ENCODE measurements at places on chromosomes 5 and 9.
A peak's percentile ranks its signal among the peaks of the same experiment; 100 is the strongest.

DNA sequence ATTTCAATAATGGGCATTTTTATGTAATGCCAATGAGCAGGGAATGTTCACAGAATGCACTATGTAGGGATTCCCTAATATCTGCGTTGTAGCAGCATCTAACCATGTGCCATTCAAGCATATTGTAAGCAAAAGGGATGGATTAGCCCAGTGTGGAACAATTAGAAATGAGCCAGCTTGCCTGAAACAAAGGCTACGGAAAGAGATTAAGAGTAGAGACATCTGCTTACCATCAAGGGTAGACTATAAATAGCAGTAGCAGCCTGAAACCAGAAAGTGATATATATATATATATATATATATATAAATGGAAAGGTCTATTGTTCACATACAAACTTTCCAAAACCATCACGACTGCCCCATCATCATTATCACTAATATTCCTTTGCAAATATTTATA lies 31.9 kb upstream of the CEP120 start:
- no peak for DNase-seq

DNA sequence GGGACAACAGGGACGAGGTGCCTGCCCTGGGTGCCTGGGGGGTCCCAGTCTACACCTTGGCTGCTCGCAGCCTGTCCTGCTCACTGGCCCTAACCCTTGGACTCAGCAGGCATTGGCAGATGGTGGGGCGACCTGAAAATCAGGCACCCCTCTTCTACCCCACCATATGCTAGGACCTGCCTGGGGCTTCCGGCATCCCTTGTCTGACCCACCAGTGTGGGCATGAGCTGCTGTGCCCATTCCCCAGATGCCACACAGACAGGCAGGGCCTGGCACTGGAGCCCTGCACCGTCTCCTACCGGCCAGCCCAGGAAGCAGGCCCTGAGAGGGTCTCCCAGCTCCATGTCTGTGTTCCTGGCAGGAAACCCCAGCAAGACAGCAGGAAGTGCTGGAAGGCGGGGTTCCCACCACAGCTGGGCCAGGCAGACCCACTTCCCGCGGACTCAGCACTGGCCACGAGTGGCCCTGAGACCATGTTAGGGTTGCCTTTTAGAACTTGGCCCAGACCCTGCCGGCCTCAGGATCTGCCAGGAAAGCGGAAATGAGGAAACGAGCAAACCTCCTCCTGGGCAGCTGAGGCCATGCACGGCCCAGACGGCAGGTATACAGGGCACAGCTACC lies 3.1 kb downstream of the NINJ1 start:
- no peak for DNase-seq

DNA sequence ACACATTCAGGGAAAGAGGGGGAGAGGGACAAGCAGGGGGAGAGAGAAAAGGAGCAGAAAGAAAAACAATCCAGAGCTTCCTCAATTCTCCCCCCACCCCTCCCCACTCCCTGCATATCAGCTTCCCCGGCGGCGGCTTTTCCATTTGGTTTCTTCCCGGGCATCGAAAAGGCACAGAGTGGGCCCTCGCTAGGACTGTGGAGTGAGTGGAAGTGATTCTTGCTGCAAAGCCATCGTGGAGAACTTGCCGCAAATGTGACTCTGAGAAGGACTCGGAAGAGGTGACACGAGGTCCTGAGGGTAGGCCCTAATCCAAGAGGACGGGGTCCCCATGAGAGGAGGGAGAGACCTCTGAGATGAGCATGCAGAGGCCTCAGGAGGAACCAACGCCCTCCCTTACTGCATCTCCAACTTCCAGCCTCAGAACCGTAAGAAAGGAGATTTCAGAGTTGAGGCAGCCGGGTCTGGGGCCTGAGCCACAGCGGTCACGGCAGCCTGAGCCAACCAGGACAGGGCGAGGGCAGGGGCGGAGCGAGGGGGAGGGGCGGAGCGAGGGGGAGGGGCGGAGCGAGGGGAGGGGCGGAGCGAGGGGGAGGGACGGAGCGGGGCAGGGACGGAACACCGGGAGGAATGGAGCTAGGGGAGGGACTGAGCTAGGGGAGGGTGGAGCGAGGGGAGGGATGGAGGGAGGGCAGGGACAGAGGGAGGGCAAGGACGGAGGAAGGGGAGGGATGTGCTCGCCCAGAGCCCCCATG lies 21.2 kb upstream of the SARDH start:
- DNase-seq, result peak; percentile 20

GRCh38 chr5:145743396-145744061 lies 91.6 kb downstream of the PRELID2 start:
- DNase-seq, result no peak

DNA sequence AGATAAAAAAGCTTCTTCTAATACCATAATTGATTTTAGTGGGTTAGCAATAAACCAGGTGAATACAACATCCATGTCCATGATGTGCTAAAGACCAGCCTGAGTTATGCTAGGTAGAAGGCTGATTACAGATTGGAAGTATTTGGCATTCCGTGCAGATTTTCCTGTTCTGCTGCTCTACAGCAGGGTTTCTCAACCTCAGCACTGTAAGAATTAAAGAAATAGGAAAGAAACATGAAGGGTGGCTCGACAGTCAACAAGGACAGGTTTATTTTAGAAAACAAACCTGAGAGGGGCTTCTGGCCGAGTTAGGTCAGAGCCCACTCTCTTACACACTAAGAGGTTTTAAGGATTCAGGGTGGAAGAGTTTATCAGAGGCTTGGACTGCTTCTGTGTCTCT lies 42.3 kb downstream of the ZFAND5 start:
- DNase-seq, result no peak

DNA sequence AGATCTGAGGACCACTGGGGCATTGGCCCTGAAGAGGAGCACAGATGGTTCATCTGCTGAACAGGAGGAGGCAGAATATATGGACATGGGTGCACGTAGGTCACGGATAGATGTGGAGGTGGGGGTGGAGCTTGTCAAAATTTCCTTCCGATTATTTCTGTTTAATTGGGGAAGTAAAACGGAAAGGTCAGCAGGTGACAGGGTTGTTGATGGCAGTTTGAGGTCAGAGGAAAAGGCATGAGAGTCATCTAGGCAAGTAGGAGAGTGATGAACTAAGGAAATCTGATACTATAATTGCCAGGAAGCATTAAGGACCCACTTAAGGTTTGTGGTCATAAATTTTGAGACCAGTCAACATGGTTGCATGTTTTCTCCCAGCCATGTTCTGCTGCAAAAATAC lies 8.4 kb upstream of the FAM81B start:
- DNase-seq, result no peak

- DNase-seq, result no peak
Observed at GRCh38 chr9:125949703-125950460, 202.7 kb downstream of the PBX3 start.

GRCh38 chr5:175741556-175741955 lies 83.7 kb downstream of the HRH2 start:
- DNase-seq, result no peak

DNA sequence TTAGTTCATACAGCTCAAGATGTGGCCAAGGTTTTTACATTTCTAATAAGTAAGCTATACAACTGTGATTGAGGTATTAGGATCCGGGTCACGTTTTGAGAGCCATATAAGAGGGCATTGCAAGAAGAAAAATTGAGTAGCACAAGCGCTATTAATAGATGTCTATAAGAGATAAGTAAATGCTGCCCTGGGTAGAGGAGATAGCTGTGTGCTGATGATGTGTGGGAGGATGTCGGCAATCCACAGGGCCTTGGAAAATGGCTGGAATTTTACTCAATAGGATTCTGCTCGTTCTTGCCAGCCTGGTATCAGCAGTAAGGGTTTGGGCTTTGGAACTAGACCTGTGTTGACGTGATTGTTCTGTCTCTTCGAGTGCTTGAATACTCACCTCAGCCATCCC lies 41.6 kb downstream of the CSF1R start:
- no peak for DNase-seq

- no peak for DNase-seq
Observed at GRCh38 chr5:84273517-84273883, 111.2 kb downstream of the EDIL3 start.

DNA sequence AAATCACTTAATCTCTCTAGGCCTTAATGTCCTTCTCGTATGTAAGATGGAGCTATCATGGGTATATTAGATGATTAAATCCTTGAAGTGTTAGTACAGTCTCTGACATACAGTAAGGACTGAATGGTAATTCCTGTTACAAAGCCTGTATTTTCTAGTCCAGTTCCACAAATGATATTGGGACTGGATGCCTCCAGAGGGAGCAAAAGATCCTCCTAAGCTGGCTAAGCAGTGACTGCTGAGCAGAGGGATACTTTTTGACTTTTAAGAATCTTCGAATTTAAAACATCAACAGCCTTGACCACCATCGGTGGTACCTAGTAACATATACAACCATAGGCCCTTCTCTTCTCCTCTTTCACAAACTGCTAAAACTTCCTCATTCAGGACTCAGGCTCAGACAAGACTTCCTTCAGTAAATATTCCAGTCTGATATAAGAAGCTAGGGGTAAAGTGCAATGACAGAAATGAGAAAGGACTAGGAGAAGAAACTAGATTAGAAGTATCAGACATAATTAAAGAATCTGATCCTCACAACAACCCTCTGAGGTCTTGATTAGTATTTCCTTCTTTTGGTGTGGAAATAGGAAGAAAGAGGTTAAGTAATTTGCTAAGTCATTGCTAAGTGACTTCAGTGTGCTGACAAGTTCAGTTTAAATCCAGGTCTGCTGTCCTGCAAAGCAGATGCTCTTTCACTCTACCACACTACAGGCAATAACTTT lies 13.9 kb downstream of the PTAR1 start:
- DNase-seq, result no peak

GRCh38 chr5:155064580-155064979 lies 51.0 kb downstream of the KIF4B start:
- DNase-seq, result no peak

DNA sequence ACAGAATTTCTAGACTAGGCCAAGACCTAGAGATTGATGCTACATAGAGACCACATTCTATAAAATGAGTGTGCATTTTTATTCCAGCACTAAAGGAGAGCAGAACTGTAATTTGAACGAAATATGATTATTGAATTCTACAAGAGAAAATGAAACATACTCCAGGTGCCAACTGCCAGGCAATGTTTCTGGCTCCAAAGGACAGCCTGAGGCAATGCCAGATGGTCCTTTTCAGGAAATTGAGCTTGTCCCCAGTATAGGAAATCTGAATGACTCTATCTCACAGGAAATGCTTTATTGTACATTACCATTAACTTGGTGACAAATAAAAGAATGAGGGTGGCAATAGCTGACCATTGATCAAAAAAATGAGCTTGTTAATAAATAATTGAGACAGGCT lies 28.8 kb upstream of the RASGRF2 start:
- no peak for DNase-seq

GRCh38 chr9:130073373-130073772 lies 19.7 kb downstream of the GPR107 start:
- DNase-seq, result peak; percentile 69

DNA sequence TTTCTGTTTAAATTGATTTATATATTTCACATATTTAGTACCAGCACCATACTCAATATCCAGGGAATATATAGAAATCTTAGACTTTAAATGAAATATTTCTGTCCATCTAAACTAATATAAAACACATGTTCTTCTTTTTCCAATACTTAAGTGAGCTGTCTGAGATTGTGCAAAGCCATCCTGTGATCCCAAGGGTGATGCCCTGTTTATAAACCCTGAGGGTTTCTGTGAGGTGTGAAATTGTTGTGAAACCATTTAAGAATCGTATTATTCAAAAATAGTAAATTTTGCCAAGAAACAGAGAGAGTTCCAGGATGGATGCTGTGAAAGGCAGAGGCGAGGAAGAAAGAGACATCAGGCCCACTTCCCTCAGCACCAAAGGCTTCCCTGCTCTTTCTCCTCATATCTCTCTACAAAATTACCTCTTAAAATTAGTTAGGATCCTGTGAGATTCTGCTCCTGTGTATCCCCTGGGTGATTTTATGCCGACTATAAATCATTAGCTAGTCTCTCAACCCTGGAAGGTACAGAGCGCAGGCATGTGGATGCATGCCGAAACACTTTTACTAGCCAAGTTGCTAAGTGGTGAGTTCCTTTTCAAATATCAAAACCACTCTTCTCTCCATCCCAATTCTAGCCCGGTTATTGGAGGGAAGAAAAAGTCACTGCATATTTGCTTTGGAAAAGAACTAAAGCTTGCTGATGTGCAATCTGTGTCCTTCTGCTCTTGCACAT lies 183.0 kb downstream of the GLIS3 start:
- no peak for DNase-seq

DNA sequence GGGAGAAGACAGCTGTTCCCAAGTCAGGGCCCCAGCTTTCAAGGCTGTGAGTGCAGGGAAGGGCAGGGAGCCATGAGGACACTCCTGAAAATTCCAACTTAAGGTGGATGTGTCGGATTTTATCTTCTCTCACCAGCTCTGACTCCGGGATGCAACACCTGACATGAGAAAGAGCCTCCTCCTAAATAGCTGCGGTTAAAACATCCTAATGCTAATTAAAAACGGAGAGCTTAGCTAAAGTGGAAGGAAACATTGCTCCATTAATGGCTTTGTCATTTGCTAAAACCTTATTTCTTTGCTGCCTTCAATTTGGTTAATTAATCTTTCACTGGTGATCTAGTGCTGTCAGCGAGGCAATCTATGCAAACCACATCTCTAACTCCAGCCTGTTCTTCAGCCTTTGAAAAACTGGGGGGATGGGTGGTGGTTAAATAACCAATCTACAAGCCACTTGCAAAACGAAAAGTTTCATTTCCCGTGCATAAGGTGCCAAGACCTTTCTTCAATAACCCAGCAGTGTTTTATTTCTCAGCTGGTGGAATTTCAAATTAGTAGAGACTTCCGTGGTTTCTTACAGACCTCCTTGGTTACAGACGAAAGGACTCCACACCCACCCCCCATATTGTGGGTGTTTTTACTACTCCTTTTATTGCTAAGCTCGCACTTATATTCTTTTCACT lies 379.6 kb downstream of the MLLT3 start:
- peak; percentile 17 for DNase-seq

- DNase-seq, result peak; percentile 80
Observed at GRCh38 chr9:111287127-111287526, 42.9 kb downstream of the OR2K2 start.

DNA sequence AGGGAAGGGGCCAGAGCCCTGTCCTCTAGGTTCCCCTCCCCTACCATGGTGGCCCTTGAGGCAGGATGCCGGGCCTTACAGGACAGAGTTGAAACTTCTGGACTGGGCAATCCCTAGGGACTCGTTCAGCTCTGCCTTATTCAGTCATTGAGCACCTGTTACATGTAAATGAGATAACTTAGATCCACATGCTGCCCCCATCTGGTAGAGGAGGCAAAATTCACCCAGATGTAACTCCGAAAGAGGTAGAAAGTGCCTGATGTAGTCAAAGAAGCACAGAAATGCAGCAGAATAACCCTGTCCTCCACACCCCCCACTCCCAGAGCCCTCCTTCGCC lies 1.5 kb downstream of the GGTA1 start:
- DNase-seq, result peak; percentile 82

Measured in astrocyte of the hippocampus (primary cell).